Stimulated activated CD8-positive, alpha-beta memory T cell treated with anti-CD3 and anti-CD28 coated beads, Interleukin-12 subunit alpha, Interleukin-12 subunit beta, amount 100 ng/mL, for 1 hour (primary cell): ENCODE measurements at places on chromosomes 2 and 18.

GRCh38 chr2:4884117-4884571, 808.0 kb upstream of the SOX11 start:
- DNase-seq: no peak

DNA sequence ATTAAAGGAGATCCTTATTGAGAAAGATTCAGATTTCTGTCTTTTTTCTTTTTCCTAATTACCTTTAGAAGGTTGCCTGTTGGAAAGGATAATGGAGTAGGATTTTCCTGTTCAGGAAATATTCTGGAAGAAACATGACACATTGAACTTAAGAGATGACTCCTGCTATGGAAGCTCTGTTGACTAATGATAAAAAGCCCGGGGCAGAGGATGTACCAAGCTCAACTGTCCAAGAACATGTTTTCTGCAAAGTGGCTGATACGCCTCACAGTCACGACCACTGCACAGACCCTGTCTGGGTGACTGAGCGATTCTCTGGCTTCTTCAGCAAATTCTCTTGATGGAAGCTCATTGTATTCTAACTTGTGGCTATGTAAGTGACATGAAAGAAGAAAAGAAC, 86.2 kb upstream of the THOC1 start:
- DNase-seq: no peak

GRCh38 chr2:38178119-38178518, 102.2 kb upstream of the CYP1B1 start:
- no peak for DNase-seq

DNA sequence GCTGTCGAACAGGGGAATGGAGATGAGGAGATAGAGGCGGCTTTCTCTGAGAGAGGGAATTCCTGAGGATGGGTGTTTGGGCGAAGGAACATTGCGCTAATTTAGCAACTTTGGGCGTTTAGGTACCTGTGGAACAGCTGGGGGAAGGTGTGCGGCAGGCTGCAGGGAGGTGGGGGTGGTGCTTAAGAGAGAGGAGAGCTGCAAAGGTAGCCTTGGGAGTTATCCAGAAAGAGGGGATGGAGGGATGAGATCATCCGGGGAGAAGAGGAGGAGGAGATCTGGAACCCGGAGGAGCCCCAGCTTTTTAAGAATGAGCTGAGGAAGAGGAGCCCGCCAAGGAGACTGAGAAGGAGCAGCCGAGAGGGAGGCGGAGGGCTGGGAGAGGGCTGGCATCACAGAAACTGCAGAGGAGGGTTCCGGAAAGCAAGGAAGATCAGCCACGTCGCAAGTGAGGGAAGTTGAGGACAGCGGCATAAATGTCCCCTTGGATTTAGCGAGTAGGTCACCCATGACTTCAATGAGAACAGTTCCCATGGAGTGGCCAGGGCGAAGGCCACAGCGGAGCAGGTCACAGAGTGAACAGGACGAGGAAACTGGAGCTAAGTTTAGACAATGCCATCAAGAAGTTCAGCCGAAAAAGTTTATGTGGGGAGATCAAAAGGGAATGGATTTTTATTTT, 174.7 kb downstream of the KLHL29 start:
- DNase-seq: no peak

DNA sequence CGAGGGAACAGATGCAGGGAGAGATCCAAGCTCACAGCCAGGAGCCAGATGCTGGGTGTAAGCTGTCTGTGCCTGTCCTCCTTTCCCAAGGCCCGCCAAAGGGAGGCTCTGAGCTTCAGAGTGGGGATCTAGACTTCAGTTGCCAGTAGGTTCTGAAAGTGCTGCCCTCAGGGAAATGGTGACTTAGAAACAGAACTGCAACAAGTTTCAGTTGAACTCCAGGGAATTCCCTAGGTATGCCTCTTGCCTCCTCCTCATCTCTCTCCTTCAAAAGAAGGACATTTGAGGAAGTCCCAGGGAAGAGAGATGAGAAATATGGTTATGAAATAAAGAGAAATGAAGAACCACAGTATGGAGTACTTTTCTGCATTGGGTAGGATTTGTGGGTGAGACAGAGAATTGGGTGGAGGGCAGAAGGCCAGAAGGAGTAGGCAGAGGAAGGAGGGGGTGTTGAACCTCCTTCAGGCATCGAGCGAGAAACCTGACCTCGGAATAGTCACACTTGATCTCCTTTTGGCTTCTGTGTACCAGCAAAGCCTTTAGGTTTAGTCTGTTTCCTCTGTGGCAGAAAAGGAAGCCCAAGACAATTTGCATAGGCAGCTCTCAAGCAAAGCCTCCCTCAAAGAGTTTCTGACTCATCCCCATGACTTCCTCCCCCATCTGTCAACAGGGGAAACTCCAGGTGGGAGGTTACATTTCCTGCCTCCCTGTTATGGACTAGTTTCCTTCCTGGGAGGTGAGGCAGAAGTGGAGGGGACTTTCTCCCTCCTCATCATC, 45.7 kb downstream of the QPCT start:
- peak; percentile 35 for DNase-seq

GRCh38 chr2:97911922-97912575, 83.7 kb downstream of the TMEM131 start:
- DNase-seq: no peak

GRCh38 chr2:130808482-130809268, 28.0 kb upstream of the ARHGEF4 start:
- DNase-seq: no peak

DNA sequence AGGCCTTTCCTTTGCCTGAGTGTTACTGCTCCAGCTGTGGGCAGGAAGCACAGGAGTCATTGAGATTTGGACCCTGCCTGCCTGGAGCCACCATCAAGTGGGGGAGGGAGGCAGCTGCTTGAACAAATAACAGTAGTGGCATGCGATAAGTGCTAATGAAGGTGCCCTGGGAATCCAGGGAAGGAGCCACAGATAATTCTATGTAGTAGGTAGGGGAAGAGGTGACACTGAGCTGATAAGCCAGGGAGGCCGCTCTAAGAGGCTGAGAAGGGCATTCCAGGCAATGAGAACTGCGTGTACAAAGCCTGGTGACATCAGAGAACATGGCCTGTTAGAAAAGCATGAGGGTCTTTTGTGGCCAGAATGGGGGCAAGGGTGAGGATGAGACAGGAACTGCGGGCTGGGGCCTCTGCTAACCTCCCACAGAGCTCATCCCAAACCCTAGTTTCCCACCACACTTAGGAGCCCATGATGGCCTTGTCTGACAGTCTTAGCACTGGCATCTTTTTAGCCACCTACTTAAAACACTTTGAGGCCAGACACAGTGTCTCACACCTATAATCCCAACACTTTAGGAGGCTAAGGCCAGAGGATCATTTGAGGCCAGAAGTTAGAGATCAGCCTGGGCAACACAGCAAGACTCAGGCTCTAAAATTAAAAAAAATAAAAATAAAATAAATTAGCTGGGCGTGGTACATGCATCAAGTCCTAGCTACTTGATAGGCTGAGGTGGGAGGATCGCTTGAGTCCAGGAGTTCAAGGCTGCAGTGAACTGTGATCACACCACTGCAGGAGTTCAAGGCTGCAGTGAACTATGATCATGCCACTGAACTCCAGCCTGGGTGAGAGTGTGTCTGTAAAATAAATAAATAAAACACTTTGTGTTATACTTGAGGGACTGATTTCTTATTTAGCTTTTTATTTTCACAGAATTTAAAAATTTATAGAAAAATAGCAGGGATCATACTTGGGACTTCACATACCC, 58.9 kb downstream of the TET3 start:
- DNase-seq: no peak

DNA sequence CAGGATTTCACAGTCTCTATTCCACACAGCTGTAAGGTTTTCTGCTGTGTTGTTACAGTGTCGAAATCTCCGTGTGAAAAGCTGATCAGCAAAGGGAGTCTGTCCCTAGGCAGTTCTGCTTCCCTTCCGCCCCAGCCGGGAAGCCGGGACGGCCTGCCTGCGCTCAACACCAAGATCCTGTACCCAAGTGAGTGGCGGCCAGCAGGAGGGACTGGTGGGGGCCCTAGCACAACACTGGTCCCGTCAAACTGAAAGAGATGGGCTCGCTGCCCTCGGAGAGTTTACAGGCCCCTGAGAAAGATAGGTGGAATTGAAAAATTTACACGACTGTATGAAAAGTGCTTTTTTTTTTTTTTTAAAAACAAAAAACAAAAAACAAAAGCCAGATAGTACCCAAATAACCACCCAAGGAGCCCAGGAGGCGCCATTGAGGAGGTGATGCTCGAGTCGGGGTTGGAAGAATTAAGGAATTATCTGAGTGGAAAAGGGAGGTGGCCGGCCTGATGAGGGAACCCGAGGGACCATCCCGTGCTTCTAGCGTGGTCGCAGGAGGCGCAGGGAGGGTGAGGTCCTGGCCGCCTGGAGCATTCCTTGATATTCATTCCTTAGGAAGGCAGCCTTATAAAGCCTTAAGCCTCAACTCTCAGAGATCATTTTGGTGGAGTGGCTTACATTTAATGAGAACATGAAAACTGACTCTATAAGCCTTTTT, 96.7 kb downstream of the DGKD start:
- no peak for DNase-seq
